ENCODE measurements at places on chromosomes 1 and 21.

GRCh38 chr1:156808186-156809030 lies 8.2 kb downstream of the SH2D2A start:
- DNase-seq = no peak

DNA sequence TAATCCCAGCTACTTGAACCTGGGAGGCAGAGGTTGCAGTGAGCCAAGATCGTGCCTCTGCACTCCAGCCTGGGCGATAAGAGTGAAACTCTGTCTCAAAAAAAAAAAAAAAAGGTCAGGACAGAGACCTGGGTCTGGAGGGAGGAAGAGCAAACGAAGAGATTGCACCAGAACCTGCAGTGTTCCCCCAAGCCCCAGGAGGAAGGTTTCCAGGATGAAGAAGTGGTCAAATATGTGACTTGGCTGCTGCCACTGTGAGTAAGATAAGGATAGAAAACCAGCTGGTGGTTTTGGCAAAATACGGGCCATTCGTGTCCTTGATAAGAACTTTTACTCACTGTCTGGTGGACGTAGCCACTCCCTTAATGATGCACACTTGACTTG lies 42.2 kb downstream of the CLDN14 start:
- DNase-seq = no peak

- peak; percentile 47 for DNase-seq
Observed at GRCh38 chr1:10900251-10900651, 103.8 kb upstream of the CASZ1 start.

DNA sequence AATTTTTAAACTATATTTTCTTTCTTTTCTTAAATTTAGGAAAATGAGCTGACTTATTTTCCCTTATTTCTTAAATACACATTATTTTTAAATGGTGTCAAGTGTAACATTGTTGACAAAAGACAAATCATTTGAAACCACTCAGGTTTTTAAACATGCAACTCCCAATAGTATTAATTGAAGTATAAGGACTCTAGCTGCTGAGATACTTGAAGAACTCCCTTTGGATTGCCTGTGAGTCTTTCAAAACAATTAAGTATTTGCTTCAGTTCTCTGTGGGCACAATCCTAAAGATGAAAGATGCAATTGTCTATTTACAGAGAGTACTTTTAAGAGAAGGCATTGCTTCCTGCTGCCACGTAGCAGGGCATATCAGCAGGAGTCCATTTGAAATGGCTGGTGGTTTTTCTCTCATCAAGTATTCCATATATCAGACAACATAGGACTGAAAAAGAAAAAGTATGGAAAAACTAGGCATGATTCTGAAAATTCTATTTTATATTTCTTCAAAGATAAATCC lies 373.4 kb downstream of the NEGR1 start:
- no peak for DNase-seq

- DNase-seq = no peak
Observed at GRCh38 chr1:8651236-8651890, 166.1 kb downstream of the RERE start.

DNA sequence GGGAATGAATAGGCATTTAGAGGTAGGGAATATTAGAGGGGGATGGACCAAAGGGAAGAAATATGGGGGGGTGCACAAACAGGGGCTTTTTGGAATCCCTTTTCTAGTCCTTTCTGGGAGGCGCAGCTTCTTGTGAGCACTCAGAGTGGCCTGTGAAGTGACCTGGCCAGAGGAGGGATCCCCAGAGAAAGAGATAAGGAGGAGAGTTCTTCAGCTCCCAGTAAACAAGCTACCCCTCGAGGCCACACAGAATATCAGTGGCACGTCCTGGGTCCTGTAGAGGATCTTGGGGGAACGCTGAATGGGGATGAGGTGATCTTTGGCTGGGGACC lies 19.4 kb downstream of the VANGL2 start:
- no peak for DNase-seq

- no peak for DNase-seq
Observed at GRCh38 chr1:177281901-177282300, 111.1 kb downstream of the BRINP2 start.

- DNase-seq = no peak
Observed at GRCh38 chr1:226461087-226461486, 53.2 kb upstream of the PARP1 start.

- no peak for DNase-seq
Observed at GRCh38 chr1:33624261-33624990, 152.0 kb downstream of the ZSCAN20 start.

All from NCI-H1105 treated with DMSO at 0.1 percent for 48 hours (cell line).